ENCODE measurements at places on chromosomes 11 and 22.
A peak's percentile ranks its signal among the peaks of the same experiment; 100 is the strongest.

- no peak for DNase-seq
Measured at GRCh38 chr22:32246166-32246565, 9.0 kb downstream of the SLC5A4 start.

DNA sequence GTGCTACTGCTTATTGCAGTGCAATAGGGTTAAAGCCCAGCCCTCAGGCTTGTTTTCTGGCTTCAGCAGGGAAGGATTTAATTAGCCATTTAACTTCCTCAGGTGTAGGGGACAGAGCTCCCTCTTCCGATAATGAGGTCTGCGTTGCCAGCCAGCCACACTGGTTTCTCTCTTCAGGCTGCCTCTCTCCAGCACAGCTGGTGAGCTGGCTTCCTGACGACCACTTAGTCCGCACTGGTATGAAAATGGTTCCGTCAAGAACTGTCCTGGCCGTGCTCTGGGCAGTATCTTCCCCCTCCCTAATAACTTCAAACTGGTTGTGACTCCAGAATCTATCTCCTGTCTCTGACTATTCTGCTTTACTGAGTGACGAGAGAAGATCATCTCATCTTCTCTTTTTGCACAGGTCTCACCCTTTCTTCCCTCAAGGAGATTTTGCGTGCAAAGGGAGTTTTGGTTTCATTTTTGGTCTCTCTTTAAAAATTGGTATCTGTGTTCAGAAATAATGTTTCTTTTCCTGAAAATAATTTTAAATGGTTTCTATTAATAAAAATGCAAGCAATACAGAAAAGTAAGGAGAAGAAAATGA, 49.2 kb downstream of the CNTN5 start:
- no peak for DNase-seq

DNA sequence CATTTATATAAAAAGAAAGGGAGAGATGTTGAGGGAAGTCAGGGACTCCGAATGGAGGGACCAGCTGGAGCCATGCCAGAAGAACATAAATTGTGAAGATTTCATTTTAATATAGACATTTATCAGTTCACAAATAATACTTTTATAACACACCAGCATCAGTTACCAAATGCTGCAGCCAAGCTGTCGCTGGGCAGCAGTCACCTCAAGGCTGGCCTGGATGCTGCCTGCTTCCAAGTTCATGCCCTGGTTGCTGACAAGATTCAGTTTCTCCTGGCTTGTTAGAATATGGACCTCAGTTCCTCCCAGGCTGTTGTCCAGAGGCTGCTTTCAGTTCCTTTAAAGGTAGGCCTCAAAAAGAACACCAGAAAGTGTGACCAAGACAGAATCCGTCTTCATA, 30.8 kb upstream of the ALDH3B2 start:
- DNase-seq = no peak

DNA sequence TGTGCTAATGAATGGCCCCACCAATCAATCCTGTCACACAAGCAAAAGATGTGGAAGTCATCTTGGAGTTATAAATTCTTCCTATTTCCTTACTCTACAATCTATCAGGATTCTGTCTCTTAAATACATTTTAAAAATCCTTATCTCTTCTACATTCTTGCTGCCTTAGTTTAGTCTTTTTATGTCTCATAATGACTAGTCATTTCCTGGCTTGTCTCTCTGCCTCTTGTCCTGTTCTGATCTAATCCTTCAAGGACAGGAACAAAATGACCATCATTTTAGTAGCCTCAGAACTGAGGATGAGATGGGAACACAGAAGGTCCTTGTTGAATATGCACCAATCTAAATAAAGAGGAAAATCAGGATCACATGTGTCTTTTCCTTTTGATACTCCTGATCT, 56.6 kb upstream of the LIN7C start:
- DNase-seq = no peak

GRCh38 chr22:31082606-31083376, 1.7 kb downstream of the SMTN start:
- peak; percentile 76 for DNase-seq

DNA sequence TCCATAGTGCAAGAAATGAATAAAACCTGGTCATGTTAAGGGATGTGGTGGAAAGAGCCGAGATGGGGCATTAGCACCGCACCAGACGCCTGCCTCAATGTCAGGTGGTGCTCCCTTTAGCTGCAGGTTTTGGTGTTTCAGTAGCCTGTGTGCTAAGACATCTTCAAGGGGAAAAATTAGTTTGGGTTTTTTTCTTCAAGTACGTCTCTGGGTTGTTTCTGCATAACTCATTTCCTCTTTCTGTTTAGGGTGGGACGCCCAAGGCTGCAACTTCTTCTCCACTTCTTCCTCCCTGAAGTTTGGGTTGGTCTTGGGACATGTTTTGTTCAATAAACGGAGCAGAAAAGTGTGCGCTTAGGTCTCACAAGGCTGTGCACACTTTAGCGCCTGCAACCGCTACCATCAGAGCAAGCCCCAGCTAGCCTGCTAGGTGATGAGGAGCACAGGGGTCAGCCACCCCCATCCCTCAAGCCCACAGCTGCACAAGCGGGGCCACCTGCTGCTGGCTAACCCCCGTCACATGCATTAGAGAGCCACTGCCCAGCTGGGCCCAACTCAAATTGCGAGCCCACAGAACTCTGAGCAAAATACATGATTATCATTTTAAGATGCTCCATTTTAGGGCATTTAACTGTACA, 1495.7 kb downstream of the TBC1D22A start:
- DNase-seq = no peak

DNA sequence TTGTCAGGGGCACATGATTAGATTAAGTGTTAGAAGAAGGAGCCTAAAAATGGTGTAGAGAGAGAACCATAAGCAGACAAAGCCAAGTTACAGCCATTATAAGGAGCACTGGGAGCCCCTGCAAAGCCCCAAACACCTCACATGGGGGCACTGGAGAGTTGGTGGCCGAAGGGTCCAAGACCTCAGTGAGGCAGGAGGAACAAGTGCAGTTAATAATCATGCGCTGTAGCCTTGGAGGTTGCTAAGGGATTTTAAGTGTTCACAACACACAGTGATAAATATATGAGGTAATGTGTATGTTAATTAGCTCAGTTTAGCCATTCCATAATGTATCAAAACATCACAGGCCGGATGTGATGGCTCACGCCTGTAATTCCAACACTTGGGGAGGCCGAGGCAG, 54.4 kb upstream of the JAM3 start:
- no peak for DNase-seq

- no peak for DNase-seq
Measured at GRCh38 chr11:68936676-68937620, 33.3 kb downstream of the IGHMBP2 start.

GRCh38 chr11:94326947-94327346, 22.6 kb downstream of the IZUMO1R start:
- DNase-seq = no peak

DNA sequence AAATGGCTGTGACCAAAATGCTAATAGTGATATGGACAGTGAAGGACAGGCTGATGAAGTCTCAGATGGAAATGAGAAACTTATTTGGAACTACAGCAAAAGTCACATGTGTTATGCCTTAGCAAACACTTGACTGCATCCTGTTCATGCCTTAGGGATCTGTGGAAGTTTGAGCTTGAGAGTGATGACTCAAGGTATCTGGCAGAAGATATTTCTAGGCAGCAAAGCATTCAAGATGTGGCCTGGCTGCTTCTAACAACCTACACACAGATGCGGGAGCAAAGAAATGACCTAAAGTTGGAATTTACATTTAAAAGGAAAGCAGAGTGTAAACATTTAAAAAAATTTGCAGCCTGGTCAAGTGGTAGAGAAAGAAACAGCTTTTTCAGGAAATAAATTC, 28.1 kb upstream of the CD81 start:
- DNase-seq = no peak

DNA sequence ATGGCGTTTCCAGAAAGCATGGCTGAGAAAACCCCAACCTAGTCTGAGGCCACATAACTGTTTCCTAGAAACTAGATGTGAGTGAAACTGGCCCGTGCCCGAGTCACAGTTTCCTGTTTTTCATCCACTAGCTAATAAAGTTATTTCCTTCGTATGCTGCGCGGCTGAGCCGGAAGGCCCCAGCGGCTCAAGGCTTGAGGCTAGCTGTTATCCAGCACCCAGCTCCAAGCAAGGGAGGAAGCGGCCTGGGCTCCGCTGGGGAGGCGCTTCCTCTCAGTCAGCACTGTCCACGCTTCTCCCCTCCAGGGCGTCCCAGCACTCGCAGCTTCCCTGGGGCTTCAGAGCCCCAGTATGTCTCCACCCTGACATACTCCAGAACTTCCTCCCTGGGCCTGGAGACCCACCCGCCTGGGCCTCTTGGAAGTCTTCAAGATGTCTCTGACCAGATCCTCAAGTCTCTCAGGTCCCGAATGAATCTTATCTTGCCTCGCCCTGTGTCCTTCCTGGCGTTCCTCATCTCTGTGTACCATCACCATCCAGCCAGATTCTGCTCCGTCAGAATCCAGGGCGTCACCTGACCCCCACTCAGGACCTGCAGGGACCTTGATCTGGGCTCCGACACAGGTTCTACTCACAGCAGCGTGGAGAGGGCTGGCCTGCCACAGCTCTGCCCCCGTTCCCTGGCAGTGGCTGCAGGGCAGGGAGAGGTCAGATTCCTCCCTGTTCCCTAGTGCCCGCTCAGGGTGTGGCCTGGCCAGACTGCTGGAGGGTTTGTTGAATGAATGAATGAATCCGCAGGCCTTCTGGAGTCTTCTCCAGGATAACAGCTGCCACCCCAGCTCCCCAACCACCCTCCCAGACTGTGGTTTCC, 81.9 kb downstream of the LRRC32 start:
- peak; percentile 49 for DNase-seq

DNA sequence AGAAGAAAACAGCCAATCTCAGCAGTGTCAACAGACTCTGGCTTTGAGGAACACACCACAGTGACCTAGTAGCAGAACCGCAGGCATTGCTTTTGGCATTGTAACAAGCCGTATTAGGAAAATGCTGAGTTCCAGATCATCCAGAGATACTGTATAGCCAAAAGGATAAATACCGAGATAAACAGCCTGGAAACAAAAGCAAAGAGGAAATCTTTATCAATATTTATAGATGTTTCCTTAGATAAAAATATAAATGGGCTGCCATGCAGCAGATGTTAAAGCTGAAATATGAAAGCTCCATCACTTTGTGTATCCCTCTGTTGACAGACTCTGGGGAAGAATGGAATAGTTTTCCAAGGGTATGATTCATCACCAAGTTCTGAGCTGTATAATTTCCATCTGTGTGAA, 98.9 kb upstream of the TP53AIP1 start:
- DNase-seq = no peak

GRCh38 chr11:27933992-27934829, 173.7 kb downstream of the KIF18A start:
- DNase-seq = no peak

GRCh38 chr11:66072081-66072480, 2.0 kb downstream of the PACS1 start:
- no peak for DNase-seq

All from stimulated activated CD4-positive, alpha-beta T cell treated with anti-CD3 and anti-CD28 coated beads, Interleukin-2, amount 100 ng/mL, for 24 hours (primary cell).